Mesothelial cell of epicardium (in vitro differentiated cells): ENCODE measurements at places on chromosomes 3 and 15.

DNA sequence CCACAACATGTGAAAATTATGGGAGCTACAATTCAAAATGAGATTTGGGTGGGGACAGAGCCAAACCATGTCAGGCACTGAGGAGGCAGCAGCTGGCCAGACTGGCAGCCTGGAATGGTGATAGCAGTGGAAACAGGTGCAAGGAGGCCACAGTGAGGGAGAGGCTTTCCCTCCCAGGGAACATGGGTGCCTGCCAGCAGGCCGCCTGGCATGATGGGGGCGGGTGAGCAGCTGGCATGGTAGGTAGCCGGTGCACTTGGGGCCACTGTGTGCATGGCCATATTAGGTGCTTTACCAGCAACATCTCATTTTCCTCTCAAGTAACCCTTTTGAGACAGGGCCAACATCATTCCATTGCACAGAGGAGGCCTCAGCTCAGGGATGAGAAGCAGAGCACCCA, 18.3 kb upstream of the MRPS22 start:
- DNase-seq = no peak

- no peak for DNase-seq
Measured at GRCh38 chr3:136490646-136491405, 240.7 kb downstream of the PCCB start.

DNA sequence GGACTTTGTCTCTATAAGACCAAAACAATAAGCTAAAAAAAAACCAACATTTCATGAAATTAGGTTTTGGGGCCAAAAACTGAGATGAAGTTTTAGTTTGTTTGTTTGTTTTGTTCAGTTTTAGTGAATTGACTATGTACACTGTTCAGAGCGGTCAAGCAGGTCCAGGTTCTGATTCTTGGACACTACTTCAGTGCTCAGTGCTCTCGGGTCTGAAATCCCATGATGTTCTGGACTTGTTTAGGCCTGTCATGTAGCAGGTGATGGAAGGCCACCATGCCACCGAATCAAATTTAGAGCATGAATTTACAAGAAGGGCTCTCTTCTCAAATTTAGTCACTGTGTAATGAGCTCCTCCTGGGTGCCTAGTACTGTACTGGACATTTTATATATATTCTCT, 45.5 kb downstream of the COL8A1 start:
- no peak for DNase-seq

- no peak for DNase-seq
Measured at GRCh38 chr15:22948056-22948455, 32.1 kb downstream of the CYFIP1 start.

DNA sequence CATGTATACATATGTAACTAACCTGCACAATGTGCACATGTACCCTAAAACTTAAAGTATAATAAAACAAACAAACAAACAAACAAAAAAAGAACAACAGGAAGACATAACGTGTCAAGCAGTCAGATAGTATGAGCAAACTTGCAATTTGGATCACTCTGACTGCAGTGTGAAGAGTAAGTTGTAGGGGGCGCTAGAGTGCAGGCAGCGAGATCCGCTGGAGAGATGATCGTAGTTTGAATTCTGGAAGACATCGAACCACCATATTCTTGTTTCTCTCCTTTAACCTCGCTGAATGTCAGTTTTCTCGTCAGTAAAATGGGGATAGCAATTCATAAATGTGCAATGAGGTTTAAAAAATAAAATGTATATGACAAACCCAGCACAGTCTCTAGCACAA, 165.2 kb upstream of the LMCD1 start:
- no peak for DNase-seq

GRCh38 chr15:78650022-78650421, 9.0 kb upstream of the CHRNB4 start:
- DNase-seq = no peak

DNA sequence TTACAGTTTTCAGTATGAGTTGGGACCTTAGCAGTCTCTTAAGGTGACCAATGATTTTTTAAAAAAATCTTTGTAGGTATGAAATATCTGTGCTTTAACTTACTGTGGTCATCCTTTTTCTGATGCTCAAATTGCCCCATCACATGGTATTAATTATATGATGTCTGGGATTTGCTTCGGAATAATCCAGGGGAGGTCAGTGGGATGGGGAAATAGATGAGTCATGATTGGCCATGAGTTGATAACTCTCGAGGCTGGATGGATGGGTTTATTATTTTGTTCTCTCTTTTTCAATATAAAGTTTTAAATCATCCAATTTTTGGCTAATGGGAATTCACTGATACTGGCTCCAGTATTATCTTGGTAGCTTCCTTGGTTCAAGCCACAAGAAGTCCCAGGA, 370.3 kb upstream of the TPM1 start:
- DNase-seq = no peak

DNA sequence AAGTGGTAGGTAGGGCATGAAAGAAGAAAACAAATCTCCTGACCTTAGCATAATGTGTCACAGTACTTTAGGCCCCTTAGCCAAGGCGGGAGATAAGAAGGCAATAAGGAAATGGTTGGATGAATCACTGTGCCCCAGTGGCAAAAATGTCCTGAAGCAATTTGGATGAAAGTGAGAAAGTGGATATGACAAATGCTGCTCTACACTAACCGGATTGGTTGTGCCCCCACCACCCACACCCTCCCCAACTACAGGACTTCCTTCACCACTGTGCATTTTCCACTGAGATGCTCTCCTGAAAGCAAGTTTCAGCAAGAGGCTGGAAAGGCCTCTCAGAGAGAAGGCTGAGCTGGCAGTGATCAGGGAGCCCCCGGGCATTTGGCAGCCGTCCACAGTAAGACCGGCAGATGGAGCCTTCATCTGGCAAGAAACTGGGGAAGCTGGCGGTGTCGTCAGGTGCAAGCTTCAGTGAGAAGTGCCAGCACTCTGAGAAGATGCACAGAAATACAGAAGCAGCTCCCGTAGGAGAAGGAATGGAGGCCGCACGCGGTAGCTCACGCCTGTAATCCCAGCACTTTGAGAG, 63.8 kb downstream of the ATP1B3 start:
- DNase-seq = peak; percentile 79

GRCh38 chr15:51853998-51854397, 24.5 kb downstream of the TMOD3 start:
- no peak for DNase-seq
